ENCODE measurements at places on chromosomes 11 and 22. TPM values are rescaled to one million over a fixed set of nuclear protein-coding genes. Genes with fewer than 3 reads are reported as not detected.

GRCh38 chr11:65589444-65590239 lies 6.0 kb downstream of the KCNK7 start:
- DNase-seq: no peak

- DNase-seq: no peak
Measured at GRCh38 chr22:25475257-25476022, 89.0 kb upstream of the GRK3 start.

ADM gene
- total RNA-seq: 92.4 TPM

MMP12 gene
- total RNA-seq: 0.22 TPM

- no peak for DNase-seq
Measured at GRCh38 chr11:68632802-68633201, 51.5 kb upstream of the GAL start.

HSPB2 gene
- total RNA-seq: 14.4 TPM

GRCh38 chr11:74725701-74726100 lies 5.5 kb downstream of the CHRDL2 start:
- DNase-seq: no peak

DNA sequence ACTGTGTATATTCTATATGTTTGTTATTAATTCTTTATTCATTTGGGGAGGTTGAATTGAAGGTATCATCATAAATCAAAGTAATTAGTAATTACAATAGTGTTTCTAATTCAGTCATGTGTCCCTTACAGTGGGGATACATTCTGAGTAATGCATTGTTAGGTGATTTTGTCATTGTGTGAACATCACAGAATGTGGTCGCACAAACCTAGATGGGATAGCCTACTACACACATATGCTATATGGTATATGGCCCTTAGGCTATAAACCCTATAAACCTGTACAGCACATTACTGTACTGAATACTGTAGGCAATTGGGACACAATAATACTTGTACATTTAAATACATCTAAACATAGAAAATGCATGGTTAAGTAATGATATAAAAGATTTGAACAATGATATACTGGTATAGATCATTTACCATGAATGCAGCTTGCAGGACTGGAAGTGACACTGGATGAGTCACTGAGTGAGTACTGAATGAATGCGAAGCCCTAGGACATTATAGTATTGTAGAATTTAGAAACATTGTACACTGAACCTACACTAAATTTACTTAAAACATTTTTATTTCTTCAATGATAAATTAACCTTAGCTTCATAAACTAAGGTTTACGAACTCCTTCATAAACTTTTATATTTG lies 936.2 kb upstream of the CHORDC1 start:
- no peak for DNase-seq

GRCh38 chr11:77059806-77060205 lies 7.0 kb upstream of the CAPN5 start:
- DNase-seq: no peak

GRCh38 chr11:20844216-20844615 lies 174.8 kb downstream of the NELL1 start:
- no peak for DNase-seq

GGT5 gene
- total RNA-seq: 38.2 TPM
